ENCODE measurements at places on chromosomes 7 and 10.

DNA sequence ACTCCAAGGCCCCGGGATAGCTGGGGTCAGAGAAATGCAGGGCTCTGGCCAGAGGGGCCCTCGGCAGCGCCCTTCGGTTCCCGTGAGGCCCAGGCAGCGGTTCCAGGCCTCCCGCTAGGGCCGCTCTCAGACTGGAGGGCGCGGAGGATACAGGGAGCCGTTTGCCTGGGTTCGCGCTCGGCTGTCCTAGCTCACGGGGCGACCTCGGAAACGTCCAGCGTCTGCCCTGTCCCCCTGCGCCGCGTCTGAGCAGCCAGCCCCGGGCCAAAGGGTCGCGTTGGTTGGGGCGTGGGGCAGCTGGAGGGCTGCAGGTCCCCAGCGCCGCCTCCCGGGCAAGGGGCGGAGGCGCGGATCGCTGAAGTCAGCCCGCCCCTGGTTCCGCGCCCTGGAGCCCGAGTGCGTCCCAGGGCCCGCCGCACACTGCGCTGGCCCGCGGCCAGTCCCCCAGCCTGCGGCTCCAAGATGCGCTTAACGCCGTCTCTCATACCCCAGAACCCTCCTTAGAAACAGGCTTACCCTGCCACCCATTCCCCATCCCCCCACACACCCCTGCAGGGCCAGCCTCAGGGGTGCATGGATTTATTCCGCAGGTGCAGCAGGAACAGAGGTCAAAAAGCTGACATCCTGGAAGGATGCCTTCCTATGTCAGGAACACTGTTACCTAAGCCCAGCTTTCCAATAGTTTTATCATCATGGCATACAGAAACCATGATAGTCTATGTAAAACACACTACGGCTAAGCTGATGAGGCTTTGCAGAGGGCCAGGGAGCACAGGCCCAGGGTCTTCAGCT is 22.1 kb upstream of the OPN4 start:
- DNase-seq: no peak

- no peak for DNase-seq
Observed at GRCh38 chr10:101038484-101038883, 7.5 kb downstream of the SFXN3 start.

- DNase-seq: no peak
Observed at GRCh38 chr10:127877116-127877515, 15.6 kb downstream of the CLRN3 start.

GRCh38 chr7:97307521-97308108 is 190.1 kb downstream of the SDHAF3 start:
- DNase-seq: peak; percentile 5

- DNase-seq: no peak
Observed at GRCh38 chr7:111051832-111052231, 39.1 kb upstream of the LRRN3 start.

- DNase-seq: no peak
Observed at GRCh38 chr10:86306628-86307278, 59.8 kb downstream of the GRID1 start.

DNA sequence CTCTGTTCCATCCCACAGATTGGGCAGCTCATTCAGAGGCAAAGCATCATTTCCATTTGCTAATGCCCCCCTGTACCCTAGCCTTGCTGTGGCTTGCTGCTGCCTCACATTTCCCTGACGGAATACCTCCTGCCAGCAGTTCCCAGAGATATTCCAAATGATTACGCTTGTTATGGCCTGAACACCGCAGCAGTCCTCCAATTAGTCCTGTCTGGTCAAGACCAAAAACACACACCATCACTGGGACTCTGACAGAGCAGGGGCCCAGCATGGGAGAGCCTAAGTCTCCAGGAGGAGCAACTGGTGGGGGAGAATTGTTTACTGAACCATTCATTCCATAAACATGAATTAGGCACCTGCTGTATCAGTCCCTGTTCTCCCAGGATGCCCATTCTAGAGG is 6.1 kb downstream of the OGDHL start:
- DNase-seq: no peak

DNA sequence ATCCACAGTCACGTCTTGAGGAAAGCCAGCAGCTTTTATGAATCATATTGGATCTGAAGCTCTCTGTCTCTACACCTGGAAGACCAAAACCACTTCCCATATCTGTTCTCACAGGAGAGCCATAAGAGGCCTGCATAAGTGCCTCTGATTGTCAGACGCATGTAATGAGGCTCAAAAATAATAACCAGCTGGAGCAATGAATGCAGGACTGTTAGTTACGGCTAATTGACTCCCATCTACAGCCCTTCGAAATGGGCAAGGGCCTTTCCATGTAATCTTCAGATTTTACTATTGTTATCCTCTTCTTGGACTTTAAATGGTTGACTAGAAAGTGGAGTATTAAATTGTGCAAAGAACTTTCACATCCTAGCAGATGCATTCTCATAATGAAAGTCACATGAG is 4.4 kb upstream of the SEMA3C start:
- DNase-seq: peak; percentile 77

DNA sequence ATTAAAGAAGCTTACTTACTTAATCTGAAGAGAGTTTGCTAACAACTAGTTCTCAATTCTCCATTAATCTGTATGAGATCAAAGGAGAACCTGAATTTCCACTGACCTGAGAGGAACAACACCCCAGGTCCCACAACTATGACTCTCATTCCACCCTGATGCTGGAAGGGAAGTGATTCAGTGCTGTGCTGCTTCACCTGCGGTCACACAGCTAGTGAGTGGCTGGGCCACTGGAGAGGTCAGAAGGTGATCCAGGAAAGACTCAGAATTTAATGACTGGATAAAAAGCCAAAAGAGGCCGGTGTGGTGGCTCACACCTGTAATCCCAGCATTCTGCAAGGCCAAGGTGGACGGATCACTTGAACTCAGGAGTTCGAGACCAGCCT is 23.6 kb downstream of the SORBS1 start:
- no peak for DNase-seq

GRCh38 chr7:134986363-134987251 is at the start of gene AGBL3:
AGBL3 (plus strand) TSS chr7:134986508; CDS start chr7:134987934, 1,426 bp downstream.
- peak; percentile 93 for DNase-seq

DNA sequence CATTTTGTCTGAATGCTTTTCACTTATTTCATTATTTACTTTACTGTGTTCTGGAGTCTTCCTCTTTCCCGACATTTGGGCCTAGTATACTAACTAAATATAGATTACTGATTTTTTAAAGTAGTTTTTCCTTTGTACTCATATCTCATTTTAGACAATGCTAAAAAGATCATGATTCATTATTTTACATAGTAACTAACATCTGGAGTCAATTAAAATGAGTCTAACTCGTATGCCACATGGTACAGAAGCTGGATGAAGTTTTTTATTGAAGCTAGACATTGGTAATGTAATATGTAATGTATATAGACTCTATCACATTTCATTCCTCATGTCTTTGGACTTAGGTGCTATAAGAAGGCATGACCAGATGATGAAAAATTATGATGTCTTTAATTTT is 156.3 kb upstream of the HGF start:
- DNase-seq: no peak

DNA sequence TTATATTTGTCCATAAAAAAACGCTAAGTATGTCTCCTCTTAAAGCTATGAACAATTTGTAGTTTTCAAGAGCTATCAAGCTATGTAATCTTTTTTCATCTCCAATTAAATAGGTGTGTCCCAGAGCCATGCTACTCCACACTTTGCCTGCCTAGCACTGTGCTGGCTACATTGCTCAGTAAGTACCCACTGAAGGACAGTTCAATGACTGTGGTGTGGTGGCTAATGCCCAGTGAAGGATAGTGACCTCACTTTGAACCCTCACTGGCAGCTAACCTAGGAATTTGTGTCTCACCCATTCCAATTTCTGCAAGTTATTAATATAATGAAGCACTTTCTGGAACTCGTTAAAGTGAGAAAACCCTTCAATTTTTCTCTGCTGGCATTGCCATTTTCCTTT is 14.4 kb upstream of the TRUB1 start:
- no peak for DNase-seq

GRCh38 chr7:34143402-34143801 is 238.1 kb downstream of the BMPER start:
- no peak for DNase-seq

DNA sequence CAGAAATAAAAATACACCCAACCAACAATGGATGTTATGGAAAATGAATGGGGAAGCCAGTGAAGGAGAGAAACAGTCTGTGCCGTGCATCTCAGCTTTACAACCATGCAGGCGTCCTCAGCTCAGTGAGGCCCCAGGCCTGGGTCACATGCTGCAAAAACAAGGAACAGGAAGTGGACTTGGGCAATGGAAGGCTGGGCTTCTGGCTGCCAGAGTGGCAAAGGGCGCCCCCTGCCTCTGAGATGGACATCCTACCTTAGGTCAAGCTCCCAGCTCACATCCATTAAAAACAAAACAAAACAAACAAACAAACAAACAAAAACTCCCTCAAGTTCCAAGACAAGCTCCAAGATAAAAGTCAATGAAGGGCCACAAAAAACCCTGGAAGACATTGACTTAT is 54.7 kb upstream of the AFAP1L2 start:
- peak; percentile 7 for DNase-seq

DNA sequence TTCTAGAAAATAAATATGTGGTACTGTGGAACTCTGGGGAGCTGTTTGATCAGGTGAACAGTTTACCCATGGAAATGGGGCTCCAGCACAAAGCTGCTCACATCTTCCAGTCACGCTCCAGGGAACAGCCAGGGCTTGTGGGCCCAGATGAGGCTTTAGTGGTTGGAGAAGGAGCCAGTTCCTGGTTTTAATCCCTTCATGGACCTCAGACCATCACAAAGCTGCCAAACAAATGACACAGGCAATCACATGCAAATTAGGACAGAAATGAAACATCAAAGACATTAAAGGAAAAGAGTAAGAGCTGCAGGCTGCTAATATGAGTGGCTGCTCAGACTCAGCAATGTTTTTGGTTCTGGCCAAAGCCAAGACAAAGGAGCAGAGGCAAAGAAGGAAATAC is 2.2 kb upstream of the ATP6V0E2 start:
- no peak for DNase-seq

DNA sequence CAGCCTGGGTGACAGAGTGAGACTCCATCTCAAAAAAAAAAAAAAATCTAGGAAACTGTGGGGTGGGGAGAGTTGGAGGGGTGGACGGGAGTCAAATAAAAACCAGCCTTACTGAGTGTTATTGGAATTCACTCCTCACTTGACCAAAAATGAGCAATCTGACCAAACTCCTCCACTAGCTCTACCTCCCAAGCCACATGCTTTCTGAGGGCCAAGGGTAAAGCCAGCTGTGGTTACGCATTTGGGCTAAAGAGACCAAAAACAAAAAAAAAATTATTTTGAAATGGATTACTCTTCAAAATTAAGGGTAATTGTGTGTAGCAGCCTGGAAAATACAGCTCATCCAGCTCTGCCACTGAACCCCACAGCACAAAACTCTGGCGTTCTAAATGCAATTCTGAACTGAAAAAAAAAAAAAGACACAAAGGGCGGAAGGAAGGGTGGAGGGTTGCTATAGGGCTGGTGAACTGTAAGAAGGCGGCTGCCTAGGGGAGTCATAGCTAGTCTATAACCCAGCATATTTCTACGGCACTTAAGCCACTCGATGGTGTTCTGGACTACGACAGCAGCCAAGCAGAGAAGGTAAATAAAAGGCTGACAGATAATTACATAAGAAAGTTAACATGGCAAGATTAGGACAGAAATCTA is 7.8 kb downstream of the ELMO1 start:
- no peak for DNase-seq

DNA sequence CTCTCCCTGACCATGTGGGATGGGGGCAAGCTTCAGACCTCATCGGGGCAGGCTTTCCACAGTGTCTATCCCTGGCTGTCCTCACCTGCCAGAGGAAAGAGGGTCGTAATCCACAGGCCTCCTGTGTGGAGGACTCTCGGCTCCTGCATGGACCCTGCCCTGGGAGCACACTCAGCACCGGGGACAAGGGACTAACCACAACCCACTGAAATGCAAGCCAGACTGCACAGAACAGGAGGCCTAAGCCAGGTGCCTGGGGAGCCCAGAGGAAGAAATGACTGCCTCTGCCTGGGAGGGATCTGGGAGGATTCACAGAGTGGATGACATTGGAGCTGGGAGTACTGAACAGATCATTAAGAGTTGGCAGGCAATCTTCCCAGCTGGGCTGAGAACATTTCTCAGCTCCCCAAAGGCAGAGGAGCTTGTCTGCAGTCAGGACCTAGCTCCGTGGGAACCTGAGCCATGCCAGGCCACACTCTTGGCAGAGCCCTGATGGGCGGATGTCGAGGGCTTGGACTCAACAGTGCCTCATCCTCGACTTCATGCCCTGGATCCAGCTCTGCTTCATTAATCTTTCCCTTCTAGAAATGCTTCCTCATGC is 213.4 kb downstream of the USP6NL start:
- no peak for DNase-seq

- no peak for DNase-seq
Observed at GRCh38 chr7:221978-222715, 29.8 kb downstream of the FAM20C start.

DNA sequence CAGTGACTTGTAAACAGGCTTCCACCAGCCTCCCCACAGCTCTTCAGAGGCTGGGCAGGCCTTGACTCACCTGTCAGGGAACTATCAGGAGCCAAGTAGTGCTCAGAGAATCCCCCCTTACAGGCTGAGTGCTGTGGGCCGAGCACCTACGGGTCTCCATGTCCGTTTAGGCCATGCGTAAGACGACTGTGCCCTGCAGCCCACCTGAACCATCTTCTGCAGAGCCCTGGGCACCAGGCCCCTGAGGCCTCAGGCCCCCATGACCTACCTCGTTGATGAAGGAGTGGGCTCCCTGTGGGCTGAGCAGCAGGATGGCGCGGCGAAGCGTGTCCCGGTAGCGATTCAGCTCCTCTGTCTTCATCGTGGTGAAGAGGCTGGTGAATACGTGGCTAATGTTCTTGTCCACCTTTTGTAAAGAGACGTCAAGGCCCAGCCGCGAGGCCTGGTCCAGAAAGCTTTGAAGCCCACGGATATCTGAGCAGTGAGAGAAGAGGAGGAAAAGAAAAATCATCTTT is 228.0 kb downstream of the GRID1 start:
- no peak for DNase-seq

DNA sequence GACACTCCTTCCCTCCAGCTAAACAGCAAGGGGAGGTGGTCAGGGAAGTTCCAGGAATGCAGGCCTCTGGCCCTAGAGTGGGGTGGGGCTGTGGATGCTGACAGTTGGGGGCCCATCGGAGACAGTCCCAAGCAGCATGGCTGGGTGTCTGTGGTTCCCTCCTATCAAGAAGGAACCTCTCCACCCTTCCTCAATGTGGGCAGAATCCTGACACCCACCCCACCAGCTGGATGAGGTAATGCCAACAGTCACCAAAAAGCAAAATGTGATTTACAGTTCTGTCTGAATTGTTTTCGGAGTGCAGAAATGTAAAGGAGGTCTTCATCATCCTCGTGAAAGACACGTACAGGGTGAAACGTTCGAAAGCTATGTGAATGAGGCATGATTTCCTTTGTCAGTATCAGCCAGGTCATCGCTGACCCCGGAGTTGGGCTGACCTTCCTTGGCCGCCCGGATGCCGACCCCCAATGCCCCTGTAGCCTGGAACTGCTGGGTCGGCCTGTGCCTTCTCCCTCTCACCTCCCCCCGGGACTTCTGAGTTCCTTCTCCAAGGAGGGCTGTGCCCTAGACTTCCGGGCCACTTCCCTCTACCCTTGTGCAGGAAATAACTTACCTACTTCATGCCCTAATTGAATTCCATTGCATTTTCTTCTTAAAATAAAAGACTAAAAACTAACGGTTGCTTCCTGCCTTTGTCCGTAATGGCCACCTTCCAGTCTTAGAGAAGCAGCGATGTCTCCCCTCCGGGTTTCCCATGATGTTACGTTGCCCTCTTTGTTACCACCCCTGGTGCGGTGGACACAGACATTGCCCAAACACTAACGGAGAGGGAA is 24.5 kb downstream of the FOXK1 start:
- DNase-seq: no peak

GRCh38 chr10:132342553-132342952 is 10.6 kb downstream of the LRRC27 start:
- DNase-seq: no peak

- no peak for DNase-seq
Observed at GRCh38 chr10:116255886-116256751, 16.9 kb downstream of the GFRA1 start.
